ENCODE measurements at places on chromosomes 3 and 15.

DNA sequence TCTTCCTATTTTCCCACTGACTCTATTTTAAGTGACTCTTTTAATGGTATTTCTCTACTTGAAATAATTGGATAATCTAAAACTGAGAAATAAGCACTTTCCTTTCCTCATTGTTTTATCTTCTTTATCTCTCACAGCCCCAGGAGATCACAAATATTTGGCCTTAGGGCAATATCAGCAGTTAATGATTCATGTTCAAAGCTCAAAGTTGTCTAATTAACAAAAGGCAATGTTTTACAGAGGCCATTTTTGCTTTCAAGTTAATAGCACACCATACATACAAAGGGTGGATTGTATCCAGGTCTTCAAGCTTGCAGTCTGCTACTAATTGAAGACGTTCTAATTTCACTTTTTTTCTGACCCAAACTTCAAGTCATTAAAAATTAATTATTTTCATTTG is 120.1 kb downstream of the LRRN1 start:
- DNase-seq: no peak

DNA sequence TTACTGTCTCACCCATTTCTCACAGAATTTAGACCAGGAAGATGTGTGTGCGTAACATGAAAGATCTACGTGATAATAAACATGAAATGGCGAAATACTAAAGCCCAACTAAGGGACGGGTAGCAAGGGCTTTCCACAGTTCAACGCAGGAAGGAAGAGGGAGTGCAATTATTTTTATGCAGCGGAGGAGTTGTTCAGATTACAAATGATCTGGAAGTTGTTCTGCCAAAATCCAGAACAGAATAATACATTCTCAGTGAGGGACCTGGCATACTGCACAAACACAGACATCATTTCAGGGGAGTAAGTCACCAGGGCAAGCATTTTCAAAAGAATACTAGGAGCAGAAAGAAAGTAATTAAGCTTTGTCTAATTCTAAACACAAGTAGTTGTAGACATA is 133.6 kb upstream of the RAP2B start:
- DNase-seq: no peak

DNA sequence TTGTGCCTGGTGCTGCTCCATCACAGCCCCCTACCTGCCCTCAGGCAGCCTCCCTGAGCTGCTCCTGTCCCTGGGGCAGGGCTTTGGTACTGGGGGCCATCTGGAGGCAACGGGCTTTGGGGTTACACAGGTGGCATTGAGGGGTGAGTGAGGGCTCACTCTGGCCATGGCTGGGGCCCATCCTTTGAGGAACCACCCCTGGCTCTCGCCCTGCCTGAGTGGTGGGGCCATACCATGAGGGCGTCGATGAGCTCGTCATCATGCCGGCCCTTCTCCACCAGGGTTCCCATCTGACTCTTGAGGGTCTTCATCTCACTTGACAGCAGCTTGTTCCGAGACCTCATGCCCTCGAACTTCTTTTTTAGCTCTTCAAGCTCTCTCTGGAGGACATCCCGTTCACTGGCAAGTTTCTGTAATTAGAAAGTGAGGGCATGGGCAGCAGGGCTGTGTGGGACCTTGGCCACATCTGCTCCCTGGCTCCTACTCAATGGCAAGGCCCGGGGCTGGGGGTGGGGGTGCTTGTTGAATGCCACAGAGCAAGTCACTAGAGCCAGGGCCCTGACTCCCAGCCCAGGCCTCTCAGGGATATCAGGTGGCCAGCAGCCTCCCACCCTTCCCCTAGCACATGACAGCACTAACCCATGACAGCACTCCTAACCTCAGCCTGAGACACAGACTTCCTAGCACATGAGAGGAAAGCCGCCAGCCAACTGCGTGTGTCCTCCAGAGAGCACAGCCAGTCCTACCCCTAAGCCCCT is 33.5 kb downstream of the CCDC13 start:
- DNase-seq: no peak

DNA sequence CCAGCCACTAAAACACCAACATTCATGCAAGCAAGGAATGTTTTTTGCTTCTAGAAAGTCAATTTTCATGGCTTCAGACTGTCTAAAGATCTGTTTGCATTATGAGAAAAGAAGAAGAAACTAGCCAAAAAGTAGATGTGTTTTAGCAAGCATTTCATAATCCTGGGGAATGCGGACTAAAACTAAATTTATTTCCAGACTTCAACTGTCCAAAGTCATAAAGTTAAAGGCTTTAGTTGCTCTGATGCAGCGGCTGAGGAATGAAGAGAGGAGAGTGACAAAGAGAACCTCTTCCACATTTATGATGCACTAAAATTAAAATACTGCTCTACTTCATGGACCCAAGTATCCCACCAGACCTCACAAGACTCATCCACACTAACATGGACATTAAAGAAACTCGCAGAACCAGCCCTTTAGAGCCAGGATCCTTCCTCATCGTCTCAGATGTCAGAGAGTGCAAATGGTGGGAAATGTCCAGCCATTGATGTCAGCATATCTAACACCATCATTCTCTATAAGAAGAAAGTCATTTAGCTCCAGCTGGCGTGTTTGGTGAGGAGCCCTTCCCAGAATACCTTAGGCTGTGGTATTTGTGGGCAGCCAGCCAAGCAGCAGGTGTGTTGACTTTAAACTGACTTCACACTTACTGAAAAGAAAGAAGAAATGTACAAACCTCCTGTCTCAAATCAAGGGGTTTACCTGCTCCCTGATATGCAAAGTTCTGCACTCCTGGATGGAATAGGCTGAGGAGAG is 17.4 kb downstream of the FYCO1 start:
- peak; percentile 82 for DNase-seq

DNA sequence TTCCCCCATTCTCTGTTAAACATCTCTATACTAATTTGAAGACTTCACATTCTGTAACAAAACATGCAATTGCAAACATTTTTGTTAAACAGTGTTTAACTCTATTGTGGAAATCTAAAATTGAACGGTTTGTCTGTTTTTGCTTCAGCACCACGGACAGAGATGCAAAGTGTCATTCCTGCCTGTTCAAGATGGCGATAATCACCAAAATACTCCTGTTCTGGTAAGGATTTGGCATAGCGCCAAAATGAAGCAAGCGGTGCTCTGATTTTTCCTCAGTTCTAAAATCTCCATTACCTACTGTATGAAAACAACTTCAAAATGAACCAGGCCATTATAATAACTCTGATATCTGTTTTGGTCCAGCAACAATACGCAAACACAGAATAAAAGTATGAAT is 129.7 kb upstream of the TUSC7 start:
- DNase-seq: no peak

DNA sequence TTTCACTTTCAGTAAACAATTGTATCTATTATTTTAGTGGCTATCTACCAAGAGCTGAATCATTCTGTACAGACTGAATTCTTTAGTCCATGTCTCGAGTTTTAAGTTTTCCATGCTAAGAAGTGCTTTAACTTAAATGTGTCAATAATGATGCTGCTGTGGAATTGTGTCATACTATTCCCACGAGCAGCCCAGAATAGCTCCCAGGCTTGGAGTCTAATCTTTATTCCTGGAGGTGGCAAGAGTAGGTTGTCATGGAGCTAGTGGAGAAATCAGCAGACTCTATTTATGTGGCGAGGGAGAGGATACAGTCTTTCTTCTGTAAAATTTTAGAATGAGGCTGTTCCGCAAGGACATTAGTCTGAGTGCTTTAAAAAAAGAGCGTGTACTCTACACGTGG is 207.2 kb downstream of the ROBO2 start:
- no peak for DNase-seq

GRCh38 chr3:37668431-37668817 is 193.3 kb upstream of the CTDSPL start:
- DNase-seq: no peak

- DNase-seq: no peak
Observed at GRCh38 chr3:153113541-153113940, 48.5 kb upstream of the RAP2B start.

DNA sequence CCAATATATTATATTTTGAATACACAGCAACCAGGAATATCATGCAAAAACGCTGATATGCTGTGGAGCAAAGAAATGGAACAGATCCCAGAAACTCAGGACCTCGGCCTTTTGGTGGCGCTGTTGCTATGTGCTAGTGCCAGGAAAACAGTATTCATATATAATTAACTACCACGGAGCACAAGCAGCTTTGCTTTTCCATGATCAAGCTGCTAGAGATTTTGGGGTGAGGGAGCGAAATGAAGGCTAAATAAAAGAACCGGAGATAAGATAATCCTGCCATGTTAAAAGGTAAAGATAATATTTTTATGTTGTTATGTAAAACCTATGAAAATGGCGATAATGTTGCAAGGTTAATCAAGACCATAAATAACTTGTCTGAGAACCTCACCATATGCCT is 157.7 kb upstream of the FAM3D start:
- DNase-seq: peak; percentile 61

GRCh38 chr3:158701420-158702065 is 29.1 kb upstream of the LXN start:
- no peak for DNase-seq

DNA sequence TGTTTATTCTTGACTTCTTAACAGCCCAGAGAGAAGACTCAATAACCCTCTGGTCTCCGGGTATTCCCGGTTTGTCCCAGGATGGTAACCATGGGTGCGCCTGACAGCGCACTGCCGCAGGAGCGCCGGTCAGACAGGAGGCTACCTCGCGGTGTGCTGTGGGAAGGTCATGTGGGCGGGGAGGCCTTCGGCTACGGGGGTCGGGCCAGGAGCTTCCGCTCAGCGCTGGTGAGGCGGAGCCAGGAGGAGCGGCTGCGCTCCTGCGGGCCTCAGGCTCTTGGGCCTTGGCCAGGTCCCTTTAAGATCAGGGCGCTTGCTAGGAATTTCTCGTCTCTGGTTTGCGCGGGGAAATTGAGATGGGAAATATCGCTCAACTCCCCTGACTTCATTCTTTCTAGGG is 182.3 kb upstream of the NDN start:
- peak; percentile 74 for DNase-seq

DNA sequence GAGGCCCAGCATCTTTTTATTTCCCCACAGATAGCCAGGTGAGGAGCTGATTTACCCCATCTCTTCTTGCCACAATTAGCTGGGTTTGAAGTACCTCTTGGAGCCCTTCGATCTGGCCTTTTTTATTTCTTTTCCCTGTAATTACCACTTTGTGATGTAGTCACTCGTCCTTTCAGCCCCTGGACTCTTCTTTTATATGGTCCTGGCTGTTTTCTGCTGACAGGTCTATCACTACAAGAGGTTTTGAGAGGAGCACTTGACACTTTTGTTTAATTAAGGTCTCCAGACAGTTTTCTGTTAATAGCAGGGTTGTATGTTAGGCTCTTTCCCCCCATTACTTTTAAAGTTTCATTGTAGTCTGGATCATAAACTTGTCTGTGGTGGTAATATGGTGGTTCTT is 11.8 kb downstream of the ATXN7 start:
- no peak for DNase-seq

DNA sequence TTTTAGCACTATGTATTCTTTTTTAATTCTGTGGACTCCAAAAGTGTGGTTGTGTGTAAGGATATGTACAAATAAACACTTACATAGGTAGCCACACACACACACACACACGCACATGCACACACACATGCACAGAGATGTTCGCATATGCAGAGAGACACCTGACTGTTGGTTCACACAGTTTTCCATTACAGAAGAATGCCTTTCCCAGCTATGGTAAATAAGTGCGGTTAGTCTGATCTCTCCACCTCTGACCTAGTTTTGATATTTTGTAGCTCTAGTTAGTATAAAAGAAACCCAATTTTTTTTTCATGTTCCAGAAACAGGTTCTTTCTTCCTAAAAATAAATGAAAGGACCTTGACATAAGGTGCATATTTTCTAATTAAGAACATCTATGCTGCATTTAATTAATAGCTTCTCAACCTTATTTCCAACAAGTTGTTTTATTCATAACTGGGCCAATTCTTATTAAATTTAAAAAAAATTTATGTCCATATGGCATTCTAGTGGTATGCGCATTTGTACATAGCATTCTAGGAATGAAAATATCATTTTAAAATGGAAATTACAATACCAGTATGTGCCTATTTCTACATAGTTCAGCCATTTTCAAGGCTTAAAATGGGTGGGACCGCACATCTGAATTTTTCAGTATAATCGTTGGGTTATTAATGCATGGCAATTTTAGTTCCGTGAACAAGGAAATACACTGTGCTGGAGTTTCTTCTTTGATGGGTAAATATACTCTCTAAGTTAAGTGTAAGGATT is 27.2 kb downstream of the TMEM108 start:
- DNase-seq: no peak

GRCh38 chr3:138842483-138843188 is 7.9 kb upstream of the PIK3CB start:
- no peak for DNase-seq

DNA sequence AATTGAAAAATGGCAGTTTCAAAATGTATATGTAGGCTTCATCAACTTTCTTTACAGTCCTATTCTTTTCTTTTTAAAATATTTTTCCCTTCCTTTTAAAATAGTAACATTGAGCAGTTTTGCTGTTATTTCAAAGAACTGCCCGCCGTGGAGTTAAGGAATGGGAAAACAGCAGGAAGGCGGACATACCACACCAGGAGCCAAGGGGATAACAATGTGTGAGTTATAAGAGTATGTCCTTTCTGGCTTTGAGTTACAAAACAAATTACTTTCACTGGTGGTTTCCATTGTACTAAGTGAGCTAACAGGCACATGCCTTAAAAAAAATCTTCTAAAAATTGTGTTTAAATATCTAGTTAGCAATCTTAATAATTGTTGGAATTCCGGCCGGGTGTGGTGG is 37.4 kb upstream of the FBXL22 start:
- DNase-seq: no peak

DNA sequence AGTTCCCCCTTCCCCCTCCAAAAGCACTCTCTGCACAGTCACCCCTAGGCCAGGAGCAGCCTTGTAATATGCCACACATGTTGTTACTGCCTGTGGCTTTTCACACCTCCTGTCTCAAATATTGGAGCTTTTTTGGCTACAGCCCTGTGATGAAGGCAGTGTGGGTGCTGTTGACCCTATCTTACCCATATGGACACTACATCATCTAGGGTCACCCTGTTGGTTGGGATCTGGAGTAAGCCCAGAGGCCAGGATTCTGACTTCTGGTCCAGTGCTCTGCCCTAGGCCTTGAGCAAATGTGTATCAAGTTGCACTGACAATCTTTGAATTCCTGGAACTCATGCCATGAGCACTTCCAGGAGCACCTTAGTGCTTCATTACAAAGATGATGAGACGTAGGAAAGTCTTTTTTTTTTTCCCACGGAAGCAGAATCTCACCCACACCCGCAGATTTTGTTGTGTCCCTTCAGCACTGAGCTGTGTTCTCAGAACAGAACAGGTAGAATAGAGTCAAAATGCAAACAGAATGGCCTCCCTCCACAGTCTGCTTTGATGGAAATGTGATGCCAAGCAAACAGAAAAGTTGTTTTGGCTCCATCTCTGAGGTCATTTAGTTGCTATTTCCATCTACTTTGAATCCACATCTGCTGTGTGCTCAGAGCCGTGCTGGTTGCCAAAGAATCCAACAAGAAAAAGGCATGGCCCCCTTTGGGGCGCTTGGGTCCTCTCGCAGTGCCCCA is 49.6 kb downstream of the SMAD3 start:
- DNase-seq: no peak

GRCh38 chr15:83918011-83918410 is 264.1 kb downstream of the ADAMTSL3 start:
- DNase-seq: no peak
